Pulmonary artery endothelial cell (primary cell): ENCODE measurements at places on chromosomes 2 and 18. TPM values are rescaled to one million over a fixed set of nuclear protein-coding genes. Genes with fewer than 3 reads are reported as not detected.

The COL4A3 gene
- total RNA-seq = 0.04 and 0.26 TPM in 2 replicates

The STON1 gene
- 7.3 and 10.5 TPM in 2 replicates for total RNA-seq

The TUBA3E gene
- not detected in 2 replicates for total RNA-seq

The NPPC gene
- total RNA-seq = not detected in 2 replicates

The SERPINB13 gene
- total RNA-seq = not detected in 2 replicates

The PARD6G gene
- 0.56 and 0.99 TPM in 2 replicates for total RNA-seq

The COL6A3 gene
- total RNA-seq = 0.07 and 0.14 TPM in 2 replicates

The CCDC102B gene
- 0.28 and 1.7 TPM in 2 replicates for total RNA-seq

The UGT1A7 gene
- not detected in 2 replicates for total RNA-seq

The ERBB4 gene
- 0.07 and 0.11 TPM in 2 replicates for total RNA-seq

The C2orf66 gene
- 0.07 and 0.14 TPM in 2 replicates for total RNA-seq

The GNAL gene
- 0.18 and 0.46 TPM in 2 replicates for total RNA-seq

The IL37 gene
- not detected in 2 replicates for total RNA-seq

The KRTCAP3 gene
- not detected in 2 replicates for total RNA-seq

The ZNF236 gene
- 5.5 and 8.4 TPM in 2 replicates for total RNA-seq

The ADRA2B gene
- total RNA-seq = not detected in 2 replicates

The CNDP1 gene
- not detected in 2 replicates for total RNA-seq

The TMEM178A gene
- 0.28 and 0.99 TPM in 2 replicates for total RNA-seq

The TDRD15 gene
- total RNA-seq = not detected in 2 replicates

The MC2R gene
- not detected in 2 replicates for total RNA-seq

The GKN1 gene
- not detected in 2 replicates for total RNA-seq

The ESPNL gene
- total RNA-seq = under 0.01 TPM in 1 of 2 replicates, not detected in the other

The USP40 gene
- total RNA-seq = 21.7 and 22.5 TPM in 2 replicates
